Activated naive CD8-positive, alpha-beta T cell treated with anti-CD3 and anti-CD28 coated beads for 36 hours (primary cell): ENCODE measurements at places on chromosomes 5 and 9. TPM values are rescaled to one million over a fixed set of nuclear protein-coding genes. Genes with fewer than 3 reads are reported as not detected.

DNA sequence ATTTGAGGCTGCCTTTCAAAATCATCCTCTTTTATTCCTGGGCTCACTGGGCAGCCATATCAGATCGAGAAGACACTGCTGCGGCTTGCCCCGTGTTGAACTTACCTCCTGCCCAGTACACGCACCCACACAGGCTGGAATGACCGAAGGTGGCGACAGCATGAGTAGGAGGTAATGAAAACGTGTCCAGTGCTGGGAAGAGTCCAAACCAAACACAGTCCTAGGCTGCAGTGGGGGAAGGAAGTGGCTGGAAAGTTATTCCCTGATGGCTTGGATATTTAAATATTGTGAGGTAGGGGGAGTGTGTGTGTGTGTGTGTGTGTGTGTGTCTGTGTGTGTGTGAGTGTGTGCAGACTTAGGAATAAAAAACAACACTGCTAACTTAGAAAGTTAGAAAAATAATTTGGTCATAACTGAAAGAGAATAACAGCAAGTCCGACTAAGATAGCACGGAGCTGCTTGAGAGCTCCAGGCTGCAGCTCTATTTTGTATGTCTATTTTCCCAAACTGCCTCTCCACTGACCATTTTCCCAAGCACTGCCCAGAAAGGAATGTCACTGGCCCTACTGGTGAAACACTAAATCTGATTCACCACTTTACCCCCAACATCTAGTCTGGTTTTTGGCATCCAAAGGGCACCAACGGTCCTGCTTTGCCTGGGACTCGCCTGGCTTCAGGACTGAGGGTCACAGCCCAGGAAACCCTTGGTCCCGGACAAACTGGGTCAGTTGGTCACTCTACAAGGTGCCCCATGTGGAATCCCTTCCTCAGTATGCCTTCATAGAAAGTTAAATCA is 41.2 kb downstream of the ANKH start:
- no peak for DNase-seq

SPINK1 gene
- total RNA-seq = not detected

- DNase-seq = no peak
Measured at GRCh38 chr9:134871697-134872340, 8.8 kb upstream of the FCN2 start.

GRCh38 chr5:98605426-98605825 is 168.0 kb upstream of the RGMB start:
- no peak for DNase-seq

SSNA1 gene
- total RNA-seq = 80.1 TPM

DNA sequence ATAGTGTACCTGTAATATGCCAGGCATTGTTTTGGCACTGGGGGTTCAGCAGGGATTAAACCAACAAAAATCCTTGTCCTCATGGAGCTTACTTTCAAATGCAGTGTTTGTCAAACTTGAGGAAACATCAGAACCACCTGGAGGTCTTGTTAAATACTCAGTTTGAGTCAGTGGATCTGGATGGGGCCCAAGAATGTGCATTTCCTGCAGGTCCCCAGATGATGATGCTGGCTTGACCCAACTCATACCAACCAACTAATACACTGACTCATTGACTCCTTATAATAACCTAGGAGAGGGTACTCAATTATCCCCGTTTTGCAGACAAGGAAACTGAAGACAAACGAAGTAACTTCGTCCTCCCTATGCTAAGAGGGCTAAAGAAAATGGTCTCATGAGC is 11.3 kb downstream of the WWC1 start:
- no peak for DNase-seq
